ENCODE measurements at places on chromosomes 12 and 14. TPM values are rescaled to one million over a fixed set of nuclear protein-coding genes. Genes with fewer than 3 reads are reported as not detected.

The NEUROD4 gene
- total RNA-seq: not detected

The MYF5 gene
- total RNA-seq: not detected

The MYF6 gene
- not detected for total RNA-seq

The IGFBP6 gene
- not detected for total RNA-seq

The MYO1H gene
- total RNA-seq: not detected

The OTX2 gene
- total RNA-seq: not detected

The FAM90A1 gene
- 0.19 TPM for total RNA-seq

The RASSF9 gene
- total RNA-seq: not detected

The RPS26 gene
- 51.3 TPM for total RNA-seq

The ANO6 gene
- 24.6 TPM for total RNA-seq

The KRT2 gene
- 0.24 TPM for total RNA-seq

The PITPNM2 gene
- total RNA-seq: 31.1 TPM

The RERG gene
- total RNA-seq: not detected

The ASCL1 gene
- total RNA-seq: not detected

The TMEM30B gene
- total RNA-seq: 0.39 TPM

The MORN3 gene
- total RNA-seq: 4.7 TPM

The MYRFL gene
- not detected for total RNA-seq

The WSCD2 gene
- not detected for total RNA-seq

The AMN gene
- total RNA-seq: 0.78 TPM

The CCDC38 gene
- 0.18 TPM for total RNA-seq

The ABCD2 gene
- total RNA-seq: 48.0 TPM

The PDE3A gene
- total RNA-seq: not detected

The CEBPE gene
- total RNA-seq: 0.96 TPM

The INHBC gene
- not detected for total RNA-seq

The ADAMTS20 gene
- total RNA-seq: not detected

The PTPRR gene
- not detected for total RNA-seq

The SLC11A2 gene
- 35.0 TPM for total RNA-seq

The FAM186B gene
- total RNA-seq: 0.19 TPM

The ZC2HC1C gene
- 1.1 TPM for total RNA-seq

The TMEM63C gene
- total RNA-seq: 0.10 TPM

The GYS2 gene
- not detected for total RNA-seq

The CLSTN3 gene
- total RNA-seq: 109 TPM

The FOXM1 gene
- total RNA-seq: 79.7 TPM

The HIGD1C gene
- not detected for total RNA-seq

The CLEC4A gene
- 0.55 TPM for total RNA-seq

The MSRB3 gene
- total RNA-seq: not detected

The TEX52 gene
- not detected for total RNA-seq

The GPRC5D gene
- 0.83 TPM for total RNA-seq

The SPTB gene
- total RNA-seq: not detected

The MYO1A gene
- 1.2 TPM for total RNA-seq

The IFNG-AS1 gene
- 0.65 TPM for total RNA-seq

Data from activated naive CD4-positive, alpha-beta T cell treated with anti-CD3 and anti-CD28 coated beads, Interleukin-2, amount 10 ng/mL, durations not matched to agents 5 hours and 36 hours (primary cell).